ENCODE measurements at places on chromosomes 7 and 10. TPM values are rescaled to one million over a fixed set of nuclear protein-coding genes. Genes with fewer than 3 reads are reported as not detected.

DNA sequence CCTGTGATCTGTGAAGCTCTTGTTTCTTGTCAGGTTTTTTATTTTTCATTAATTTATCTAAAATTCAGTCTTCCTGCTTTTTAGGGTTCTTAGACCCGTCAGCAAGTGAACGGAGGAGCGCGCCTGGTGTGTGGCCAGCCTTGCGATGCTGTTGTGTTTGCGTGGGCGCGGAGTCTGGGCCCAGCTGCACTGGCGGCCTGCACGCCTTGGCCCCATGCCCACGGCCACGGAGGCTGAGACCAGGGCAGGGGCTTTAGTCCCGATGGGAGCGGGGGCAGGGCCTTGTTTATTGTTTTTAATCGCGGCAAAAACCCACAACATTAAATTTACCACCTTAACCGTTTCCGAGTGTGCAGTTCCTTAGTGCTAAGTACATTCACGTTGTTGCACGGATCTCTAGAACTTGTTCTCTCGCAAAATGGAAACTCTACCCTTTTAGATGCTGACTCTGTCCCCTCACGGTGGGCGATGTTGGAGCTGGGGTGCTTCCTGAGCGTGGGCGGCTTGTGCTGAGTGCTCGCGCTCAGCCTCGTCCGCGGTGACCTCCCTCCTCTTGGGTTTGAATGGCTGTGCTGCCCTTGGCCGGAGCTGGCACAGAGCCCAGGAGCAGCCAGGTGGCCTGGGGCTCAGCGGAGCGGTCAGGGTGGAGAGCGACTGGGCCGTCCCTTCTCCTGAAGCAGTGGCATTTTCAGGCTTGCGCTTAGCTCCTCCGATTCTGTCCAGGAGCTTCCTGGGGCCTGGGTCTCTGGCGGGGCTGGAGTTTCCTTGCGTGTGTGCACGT lies 69.1 kb downstream of the INPP5A start:
- DNase-seq = peak; percentile 90

DNA sequence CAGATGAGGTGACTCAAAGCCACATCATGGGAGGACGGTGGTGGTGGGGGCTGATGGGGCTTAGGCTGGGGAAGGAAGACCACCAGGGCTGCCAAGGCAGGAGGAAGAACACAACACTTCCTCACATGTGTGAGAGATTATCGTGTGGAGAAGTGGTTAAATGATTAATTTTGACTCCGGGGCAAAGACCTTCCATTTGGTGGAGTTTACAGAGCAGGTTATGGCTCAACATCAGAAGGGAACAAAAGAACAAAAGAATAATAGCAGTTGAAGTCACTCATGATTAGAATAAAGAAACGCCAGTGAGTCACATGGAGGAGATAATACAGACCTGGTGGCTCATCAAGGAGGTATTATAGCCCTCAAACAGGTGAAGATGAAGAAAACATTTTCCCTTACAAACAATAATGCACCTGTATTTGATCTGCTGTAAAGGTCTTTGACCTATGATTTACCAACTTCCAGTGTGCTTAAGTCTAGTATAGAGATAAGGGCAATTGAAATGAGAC lies 170.1 kb downstream of the PKD1L1 start:
- no peak for DNase-seq

Gene C10orf105
- not detected for total RNA-seq

Gene MYOZ1
- 1.2 TPM for total RNA-seq

Gene CADPS2
- 0.25 TPM for total RNA-seq

DNA sequence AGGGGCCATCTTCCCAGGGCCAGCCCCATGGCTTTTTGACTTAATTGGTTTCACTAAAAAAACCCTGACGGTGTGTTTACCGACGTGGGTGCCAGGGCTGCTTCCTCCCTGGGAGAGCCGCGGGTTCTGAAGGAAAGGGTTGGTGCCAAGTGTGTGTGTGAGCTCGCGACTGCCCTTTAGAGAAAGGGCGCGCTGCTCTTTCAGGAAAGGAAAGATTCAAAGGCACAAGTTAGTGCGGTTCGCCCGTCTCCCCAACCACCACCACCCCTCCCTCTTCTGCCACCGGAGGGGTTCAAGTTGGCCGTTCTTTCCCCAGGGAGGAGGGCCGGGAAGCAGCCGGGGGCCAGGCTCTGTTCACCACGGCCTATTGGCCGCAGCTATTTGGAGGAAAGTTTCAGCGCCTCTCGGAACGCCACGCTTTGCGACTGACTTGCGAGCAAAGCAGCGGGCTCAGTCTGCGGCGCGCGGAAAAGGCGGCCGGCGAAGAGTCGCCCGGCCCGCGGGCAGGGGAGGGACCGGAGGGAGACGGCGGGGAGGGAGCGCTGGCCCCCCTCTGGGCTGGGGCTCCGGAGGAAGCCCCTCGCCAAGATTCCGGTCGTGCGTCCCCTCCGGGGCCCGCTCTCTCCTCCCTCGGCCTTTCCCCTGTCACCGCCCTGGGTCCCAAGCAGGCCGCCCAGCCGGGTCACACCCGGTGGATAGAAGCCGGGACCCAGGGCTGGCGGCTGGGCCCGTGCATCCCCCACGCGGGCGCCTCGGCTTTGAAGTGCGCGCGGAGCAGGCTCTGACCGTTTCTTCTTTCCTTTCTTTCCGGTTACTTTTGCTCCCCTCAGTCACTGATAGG lies 165.9 kb upstream of the PPP1R3A start:
- no peak for DNase-seq

Gene NPY
- total RNA-seq = not detected

DNA sequence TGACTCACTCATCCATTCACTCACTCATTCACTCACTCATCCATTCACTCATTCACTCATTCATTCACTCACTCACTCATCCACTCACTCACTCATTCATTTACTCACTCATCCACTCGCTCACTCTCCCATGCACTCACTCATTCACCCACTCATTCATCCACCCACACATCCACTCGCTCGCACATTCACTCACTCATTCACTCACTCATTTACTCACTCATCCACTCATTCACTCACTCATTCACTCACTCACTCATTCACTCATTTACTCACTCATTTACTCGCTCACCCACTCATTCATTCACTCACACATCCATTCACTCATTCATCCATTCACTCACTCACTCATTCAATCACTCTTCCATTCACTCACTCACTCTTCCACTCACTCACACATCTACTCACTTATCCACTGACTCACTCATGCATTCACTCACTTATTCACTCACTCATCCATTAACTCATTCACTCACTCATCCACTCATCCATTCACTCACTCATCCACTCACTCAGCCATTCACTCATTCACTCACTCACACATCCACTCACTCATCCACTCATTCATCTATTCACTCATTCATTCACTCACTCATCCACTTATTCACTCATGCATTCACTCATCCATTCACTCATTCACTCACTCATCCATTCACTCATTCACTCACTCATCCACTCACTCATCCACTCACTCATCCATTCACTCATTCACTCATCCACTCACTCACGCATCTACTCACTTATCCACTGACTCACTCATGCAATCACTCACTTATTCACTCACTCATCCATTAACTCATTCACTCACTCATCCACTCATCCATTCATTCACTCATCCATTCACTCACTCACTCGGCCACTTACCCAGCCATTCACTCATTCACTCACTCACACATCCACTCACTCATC lies 74.0 kb downstream of the CARD11 start:
- DNase-seq = no peak

- no peak for DNase-seq
Observed at GRCh38 chr10:130049244-130049643, 61.4 kb downstream of the C10orf143 start.

GRCh38 chr7:73895626-73896025 lies 34.7 kb downstream of the TMEM270 start:
- no peak for DNase-seq

Gene SRPK2
- 47.2 TPM for total RNA-seq

GRCh38 chr7:128197989-128198580 lies 43.0 kb upstream of the LEP start:
- DNase-seq = no peak

DNA sequence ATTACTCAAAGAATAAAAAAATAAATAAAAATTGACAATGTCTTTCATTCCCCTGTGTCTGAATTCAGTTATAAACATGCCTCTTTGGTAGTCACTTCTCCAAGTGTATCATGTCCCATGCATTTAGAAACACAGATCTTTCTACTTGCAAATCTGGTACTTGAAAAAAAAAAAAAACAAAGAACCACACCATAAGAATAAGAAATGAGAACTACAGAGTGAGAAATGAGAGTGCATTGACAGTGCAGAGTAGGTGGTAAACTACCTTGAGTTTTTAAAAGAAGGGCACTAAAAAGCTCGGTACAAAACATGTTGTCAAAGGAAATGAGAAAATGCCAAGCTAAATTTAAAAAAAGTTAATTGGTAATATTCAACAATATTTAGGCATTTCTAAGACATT lies 123.0 kb downstream of the GPR85 start:
- DNase-seq = no peak
